ENCODE measurements at places on chromosomes 4 and X. TPM values are rescaled to one million over a fixed set of nuclear protein-coding genes. Genes with fewer than 3 reads are reported as not detected.

The CRMP1 gene
- 0.07 TPM for total RNA-seq

The WNK3 gene
- total RNA-seq = 0.67 TPM

The XAGE1A gene
- not detected for total RNA-seq

The ASB11 gene
- not detected for total RNA-seq

The CT45A3 gene
- not detected for total RNA-seq

The RPL39 gene
- 6,322 TPM for total RNA-seq

The TCEAL3 gene
- 5.0 TPM for total RNA-seq

The CDX4 gene
- total RNA-seq = not detected

The ART3 gene
- not detected for total RNA-seq

The LUZP4 gene
- not detected for total RNA-seq

The GLOD5 gene
- total RNA-seq = not detected

The FRG2 gene
- not detected for total RNA-seq

The GPRIN3 gene
- total RNA-seq = 36.5 TPM

The DGKQ gene
- total RNA-seq = 7.9 TPM

The ABCD1 gene
- total RNA-seq = 11.2 TPM

The PF4V1 gene
- total RNA-seq = not detected

The STATH gene
- total RNA-seq = not detected

The IBSP gene
- not detected for total RNA-seq

The HAUS7 gene
- total RNA-seq = 27.3 TPM

The FBXO8 gene
- 24.0 TPM for total RNA-seq

The UGT2B11 gene
- not detected for total RNA-seq

The CT47B1 gene
- total RNA-seq = not detected

The IL2 gene
- total RNA-seq = not detected

The SHROOM2 gene
- 0.17 TPM for total RNA-seq

The NAP1L3 gene
- 5.3 TPM for total RNA-seq

The FAM241A gene
- total RNA-seq = 6.2 TPM

The LANCL3 gene
- total RNA-seq = 0.02 TPM

The BST1 gene
- total RNA-seq = 10.2 TPM

The MAP9 gene
- total RNA-seq = 13.8 TPM

The PIM2 gene
- 19.3 TPM for total RNA-seq

The S100P gene
- total RNA-seq = 210 TPM

The S100G gene
- not detected for total RNA-seq

The ZMAT1 gene
- total RNA-seq = 2.3 TPM

The XAGE2 gene
- total RNA-seq = not detected

The PROM1 gene
- 0.27 TPM for total RNA-seq

The HSFX1 gene
- 0.20 TPM for total RNA-seq

The RAPGEF2 gene
- total RNA-seq = 69.5 TPM

The FRMD7 gene
- not detected for total RNA-seq

The MAGEA3 gene
- total RNA-seq = not detected

Data from NCI-H460 (cell line).